ENCODE measurements at places on chromosomes 6 and 20.
A peak's percentile ranks its signal among the peaks of the same experiment; 100 is the strongest.

DNA sequence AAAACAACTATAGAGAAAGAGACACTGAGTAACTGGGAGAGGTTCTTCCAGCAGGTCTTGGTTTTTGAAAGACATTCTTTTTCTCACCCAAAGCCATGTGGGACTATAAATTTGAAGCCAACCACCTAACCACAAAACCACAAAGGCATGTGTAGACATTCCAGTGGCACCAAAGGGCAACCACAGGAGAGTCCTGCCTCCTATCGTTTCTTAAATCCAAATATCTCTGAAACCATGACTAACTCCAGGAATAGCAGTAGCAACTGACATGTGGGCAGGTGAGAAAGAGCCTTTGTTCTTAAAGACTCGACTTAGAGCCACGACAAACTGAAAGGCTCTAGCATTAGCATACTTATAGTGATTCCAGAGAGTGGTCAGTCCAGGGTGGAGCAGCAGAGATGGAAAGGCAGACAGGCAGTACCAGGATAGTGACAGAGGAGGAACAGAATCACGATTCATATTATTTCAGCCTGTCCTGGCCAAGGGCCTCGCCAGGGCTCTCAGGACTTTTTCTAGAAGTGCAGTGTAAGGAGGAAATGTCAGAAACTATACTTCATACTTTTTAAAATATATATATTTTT is 9.4 kb upstream of the COL9A1 start:
- DNase-seq, result peak; percentile 80

DNA sequence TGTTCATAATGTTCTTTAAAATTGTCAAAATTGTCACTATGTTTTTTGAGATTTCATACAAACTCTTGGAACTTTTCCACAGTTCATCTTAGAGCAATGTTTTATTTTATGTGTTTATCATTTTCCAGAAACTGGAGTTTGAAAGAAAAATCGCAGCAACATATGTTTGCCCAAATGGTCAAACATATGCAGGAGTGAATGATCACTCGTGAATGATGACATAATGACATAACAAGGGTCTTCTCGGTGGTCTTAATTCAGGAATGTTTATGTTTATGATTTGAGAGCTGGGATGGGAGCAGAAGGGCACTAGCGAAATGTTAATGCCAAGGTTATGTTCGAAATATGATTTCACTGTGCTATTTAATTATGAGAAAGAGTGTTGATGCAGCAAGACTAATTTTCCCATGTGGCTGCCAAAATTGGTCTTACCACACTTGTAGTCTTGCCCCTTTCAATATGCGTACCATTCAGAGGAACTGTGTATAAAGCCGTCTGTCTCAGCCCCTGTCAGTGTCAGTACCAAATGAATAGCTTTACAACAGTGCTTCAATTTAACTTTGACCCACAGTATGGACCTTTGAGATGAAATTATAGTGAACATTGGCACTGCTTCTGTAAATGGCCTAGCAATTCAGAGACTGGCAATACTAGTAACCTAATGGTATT is 152.3 kb downstream of the CARMIL1 start:
- no peak for DNase-seq

- no peak for DNase-seq
These were observed 171.6 kb downstream of the UBE3D start for GRCh38 chr6:82893889-82894652.

GRCh38 chr6:78231002-78231401 is 578.2 kb downstream of the MEI4 start:
- DNase-seq, result no peak

DNA sequence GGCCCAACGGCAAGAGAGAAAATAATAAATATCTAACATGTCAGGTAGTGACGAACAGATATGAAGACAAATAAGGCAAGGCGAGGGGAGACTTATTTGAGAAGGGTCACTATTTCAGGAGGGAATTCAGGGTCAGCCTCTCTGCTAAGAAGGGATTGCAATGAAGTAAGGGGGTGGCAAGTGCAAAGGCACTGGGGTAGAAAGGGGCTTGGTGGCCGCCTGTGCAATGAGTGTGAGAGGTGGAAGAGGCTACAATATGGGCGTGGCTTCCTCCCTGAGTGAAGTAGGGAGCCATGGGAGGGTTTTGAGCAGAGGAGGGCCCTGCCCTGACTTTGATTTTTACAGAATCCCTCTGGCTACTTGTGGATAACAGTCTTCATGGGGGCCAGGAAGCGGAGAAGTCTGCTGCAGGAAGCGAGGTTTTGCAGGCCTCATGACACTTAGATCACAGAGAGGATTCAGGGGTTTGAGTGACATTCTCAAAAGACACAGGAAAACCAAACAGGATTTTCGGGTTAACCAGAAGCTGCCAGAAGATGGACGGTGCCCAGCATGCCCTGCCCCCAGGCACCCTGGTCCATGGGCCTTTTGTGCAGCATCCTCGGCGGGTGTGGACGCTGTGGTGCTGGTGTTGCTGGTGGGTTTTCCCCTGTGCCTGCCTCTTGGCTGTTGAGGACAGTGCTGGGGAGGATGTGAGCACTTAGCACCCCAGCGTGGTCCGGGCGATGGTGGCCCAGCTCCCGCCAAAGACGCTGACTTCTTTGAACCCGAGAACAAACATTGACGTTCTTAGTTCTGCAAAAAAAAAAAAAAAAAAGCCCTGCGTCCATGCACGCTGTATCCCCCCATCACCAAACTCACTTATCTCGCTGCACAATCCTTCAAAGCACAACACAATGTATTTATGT is 124.2 kb upstream of the PTPN1 start:
- DNase-seq, result no peak

GRCh38 chr6:25251426-25251825 is 27.7 kb upstream of the CARMIL1 start:
- no peak for DNase-seq

- DNase-seq, result no peak
These were observed 245 bp downstream of the SRC start for GRCh38 chr20:37346236-37346534.

- DNase-seq, result no peak
These were observed 184.2 kb upstream of the CCN2 start for GRCh38 chr6:132135409-132135808.

- DNase-seq, result no peak
These were observed 33.2 kb upstream of the RPS6KA2 start for GRCh38 chr6:166660157-166660688.

GRCh38 chr6:166167801-166168615 is at the start of gene TBXT:
TBXT (minus strand) TSS chr6:166167851; CDS start chr6:166167591, 260 bp downstream.
- DNase-seq, result no peak

DNA sequence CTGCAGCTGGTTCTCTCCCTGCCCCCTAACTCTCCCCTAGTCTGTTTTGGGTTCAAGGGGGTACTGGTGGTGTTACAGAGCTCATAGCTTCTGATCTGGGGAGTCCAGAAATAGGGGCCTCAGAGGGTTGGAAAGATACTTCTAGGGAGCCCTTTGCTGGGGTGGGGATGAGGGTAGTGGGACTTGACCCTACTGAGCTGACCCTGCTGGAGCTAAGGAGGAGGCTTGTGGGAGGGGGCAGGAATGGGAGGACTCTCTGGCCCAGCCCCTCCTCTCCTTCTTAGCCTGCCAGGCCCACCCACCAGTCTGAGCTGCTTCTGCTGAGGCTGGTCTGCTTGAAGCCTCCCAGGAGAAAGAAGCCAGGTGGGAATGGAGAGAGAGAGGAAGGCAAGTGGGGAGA is at the start of gene EGFL8:
TSS of gene EGFL8 (plus strand) at position 301 of the 400 bp plus-strand sequence. CDS start 1,571 bp downstream, outside the sequence.
- DNase-seq, result no peak

DNA sequence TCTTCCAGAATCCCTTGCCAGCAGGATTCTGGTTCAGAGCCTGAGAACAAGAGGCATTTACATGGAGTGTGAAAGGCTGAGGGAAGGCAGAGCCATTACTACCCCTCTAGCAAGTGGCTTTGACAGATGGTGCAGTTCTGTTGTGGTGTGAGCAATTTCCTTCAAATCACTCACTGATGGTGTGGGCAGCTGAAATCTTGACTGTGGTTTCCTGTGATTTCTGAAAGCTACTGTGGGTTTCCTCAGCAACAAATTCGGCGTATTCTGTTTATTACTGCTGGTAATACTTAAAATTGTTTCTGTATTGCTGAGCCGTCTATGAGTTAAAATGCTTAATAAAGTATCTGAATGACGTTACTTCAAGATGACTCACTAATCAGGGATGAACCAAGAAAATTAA is 181.5 kb upstream of the TCF21 start:
- DNase-seq, result peak; percentile 96

DNA sequence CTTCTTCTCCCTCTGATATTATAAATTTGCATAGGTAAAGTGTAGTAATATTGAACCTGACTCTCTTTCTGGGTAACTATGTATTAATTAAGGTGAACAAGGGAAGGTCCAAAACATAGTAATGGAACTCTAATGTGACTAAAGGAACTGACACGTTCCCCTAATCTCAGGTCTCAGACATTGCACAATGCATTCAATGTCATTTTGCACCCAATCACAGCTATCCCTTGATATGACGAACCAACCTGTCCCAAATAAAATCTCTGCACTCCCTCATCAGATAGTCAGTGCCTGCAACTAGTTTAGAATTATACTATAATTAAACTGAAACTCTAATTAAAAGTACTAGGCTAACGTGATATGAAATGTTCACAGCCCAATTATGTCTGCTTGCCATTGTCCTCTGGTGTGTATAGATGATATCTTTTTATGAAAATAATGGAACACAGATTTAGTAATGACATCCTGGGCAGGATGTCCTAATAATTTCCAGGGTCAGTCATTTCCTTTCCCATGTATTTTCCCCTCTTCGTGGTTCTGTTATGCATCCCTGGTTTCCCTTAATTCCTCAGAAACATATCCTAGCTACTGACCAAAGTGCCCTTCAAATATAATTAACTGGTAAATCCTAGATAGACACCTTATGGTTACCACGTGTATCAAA is 36.8 kb downstream of the PTPRK start:
- no peak for DNase-seq

- no peak for DNase-seq
These were observed 31.9 kb downstream of the CHMP4B start for GRCh38 chr20:33843050-33843449.

DNA sequence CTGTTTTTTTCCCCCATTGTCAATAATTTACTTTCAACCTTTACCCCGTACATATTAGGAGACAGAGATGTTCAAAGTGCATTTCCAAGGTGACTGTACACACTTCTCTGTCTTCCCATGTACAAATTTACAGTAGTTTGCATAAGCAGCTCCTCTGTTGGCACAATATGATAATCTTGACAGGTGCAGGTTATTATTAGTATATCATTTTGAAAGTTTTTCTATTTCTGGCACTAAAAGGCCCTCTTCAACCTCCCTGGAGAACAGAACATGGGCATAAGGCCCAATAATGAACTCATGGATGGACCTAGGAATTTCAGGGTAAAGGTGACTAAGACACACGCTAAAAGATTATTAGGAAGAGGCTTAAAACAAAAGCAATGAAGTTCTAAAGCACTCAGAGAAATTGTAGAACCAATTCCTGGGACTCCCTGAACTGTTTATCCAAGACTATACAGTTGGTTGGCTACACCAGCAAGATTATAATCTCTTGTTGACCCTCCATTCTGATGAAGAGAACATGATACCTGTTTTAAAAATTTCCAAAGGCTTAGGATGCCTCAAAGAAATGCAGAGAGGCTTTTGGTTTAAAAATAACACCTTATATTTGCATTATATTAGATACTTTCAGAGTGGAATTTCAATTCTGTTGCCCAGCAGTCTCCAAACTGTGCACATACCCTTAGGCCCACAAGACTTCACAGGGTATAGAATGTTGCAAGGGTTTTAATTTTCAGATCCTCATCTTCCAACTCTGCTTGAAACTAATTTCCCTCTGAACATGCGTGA is 1.1 kb downstream of the AIG1 start:
- peak; percentile 56 for DNase-seq

GRCh38 chr20:37527638-37528445 is at the start of gene BLCAP:
BLCAP (minus strand) TSS chr20:37527876; CDS start chr20:37519174, 8,702 bp downstream.
- DNase-seq, result peak; percentile 77

DNA sequence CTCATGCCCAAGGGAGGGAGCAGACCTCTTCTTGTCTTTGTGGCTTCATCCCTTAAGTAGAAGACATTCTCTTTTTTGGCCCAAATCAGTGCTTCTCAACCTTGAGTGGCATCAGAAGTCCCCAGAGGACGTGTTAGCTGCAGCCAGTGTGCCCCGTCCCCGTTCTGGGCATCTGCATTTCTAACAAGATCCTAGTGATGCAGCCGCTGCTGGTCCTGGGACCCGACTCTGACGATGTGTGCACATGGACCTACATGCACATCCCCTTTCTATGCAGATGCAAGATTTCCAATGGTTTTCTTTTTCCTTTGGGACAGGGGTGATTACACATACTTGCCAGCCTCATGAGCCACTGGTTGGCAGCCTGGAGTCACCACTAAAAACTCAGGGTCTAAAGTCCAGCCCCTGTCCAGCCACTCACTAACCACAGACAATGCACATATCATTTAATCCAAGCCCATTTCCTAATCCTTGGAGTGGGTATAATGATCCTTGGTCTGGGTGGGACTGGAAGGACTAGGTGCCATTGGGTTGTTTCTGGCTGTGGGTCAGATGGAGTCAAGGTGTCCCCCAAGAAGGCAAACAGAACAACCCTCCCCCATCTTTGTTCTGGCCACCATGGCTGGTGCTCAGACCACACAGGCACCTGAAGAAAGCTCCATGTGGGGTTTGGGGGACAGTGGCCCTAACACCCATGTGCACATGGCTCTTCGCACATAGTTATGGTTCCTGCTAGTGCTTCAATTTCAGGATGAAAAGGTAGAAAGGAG is 6.4 kb downstream of the ACSS1 start:
- no peak for DNase-seq

DNA sequence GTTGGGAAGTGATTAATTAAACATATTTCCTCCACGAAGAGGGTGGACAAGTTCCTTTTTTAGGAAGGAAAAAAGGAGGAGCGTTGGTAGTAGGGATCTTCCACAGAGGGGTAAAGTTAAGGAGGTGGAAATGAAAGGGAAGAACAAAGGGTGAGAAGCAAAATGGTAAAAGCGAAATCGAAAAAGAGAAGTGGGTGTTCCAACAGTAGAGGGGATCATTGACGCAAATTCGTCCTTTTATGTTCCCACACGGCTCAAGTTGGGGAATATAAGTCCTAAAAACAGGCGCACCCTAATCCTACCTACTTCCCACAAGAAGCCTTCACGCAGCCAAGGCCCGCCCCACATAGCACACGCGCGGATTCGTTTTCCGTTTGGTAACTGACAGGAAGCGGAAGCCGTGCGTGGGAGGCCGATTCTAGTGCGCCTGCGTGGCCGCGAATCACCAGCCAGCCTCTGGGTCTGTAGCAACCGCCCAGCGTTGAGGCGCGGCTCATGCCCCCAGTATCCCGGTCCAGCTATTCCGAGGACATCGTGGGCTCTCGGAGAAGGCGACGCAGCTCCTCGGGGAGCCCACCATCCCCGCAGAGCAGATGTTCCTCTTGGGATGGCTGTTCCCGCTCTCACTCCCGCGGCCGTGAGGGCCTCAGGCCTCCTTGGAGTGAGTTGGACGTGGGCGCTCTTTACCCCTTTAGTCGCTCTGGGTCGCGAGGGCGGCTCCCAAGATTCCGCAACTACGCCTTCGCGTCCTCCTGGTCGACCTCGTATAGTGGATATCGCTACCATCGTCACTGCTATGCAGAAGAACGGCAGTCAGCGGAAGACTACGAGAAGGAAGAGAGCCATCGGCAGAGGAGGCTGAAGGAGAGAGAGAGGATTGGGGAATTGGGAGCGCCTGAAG is at the start of gene NKAPL:
TSS of gene NKAPL (plus strand) at position 421 of the 901 bp plus-strand sequence. CDS start at position 496, 75 bp downstream.
- peak; percentile 80 for DNase-seq

GRCh38 chr20:41175201-41175651 is 37.9 kb downstream of the PLCG1 start:
- DNase-seq, result no peak

- DNase-seq, result no peak
These were observed 717.8 kb upstream of the HS3ST5 start for GRCh38 chr6:115060581-115060980.

Measured in fibroblast of mammary gland (primary cell).